ENCODE measurements at places on chromosomes 5 and 9. TPM values are rescaled to one million over a fixed set of nuclear protein-coding genes. Genes with fewer than 3 reads are reported as not detected.
A peak's percentile ranks its signal among the peaks of the same experiment; 100 is the strongest.

DNA sequence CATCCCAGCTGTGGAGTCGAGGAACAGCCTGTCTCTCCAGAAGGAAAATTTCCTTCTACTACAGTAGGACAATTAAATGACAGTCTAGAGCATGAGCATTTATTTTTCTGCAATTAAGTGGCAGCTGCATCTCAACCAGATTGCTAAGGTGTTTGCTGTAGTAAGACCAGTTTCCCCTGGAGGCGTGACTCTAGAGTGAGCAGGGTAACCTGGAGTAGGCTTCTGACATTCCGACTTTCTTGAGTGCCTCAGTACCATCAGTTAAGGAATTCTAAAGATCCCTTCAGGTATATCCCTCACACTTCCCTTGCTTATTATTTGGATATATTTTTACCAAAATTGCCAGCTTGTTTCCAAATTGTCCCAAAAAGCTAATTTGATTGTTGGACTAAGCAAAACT, 59.2 kb upstream of the IRX2 start:
- no peaks in the 10 kb centered on the region for H3K36me3 ChIP-seq
- no peaks in the 10 kb centered on the region for H3K4me1 ChIP-seq
- no peak overlapping the region for H3K27ac ChIP-seq
- DNase-seq = no peak
- H3K27me3 ChIP-seq = no peaks in the 10 kb centered on the region

DNA sequence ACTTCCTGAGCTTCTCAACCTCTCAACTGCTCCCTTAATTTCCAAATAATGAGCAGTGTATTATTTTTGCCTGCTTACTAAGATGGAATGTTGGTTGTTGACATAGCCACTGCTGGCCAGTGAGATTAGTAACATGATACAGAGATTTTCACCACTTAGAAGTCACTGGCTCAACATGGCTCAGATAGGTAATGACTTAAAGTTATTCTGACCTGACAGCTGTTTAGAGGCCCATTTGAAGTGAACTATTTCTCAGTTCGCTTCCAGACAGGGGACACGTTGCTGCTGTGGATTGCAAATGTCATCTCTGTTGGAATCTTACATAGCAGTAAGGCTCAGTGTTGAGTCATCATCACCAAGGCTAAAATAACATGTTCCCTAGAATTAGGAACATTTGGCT, 490.2 kb downstream of the TLE4 start:
- peaks cover 20% of the 10 kb centered on the region for H3K4me1 ChIP-seq
- H3K4me3 ChIP-seq = no peak overlapping the region
- H3K27me3 ChIP-seq = no peaks in the 10 kb centered on the region
- no peaks in the 10 kb centered on the region for H3K36me3 ChIP-seq
- no peak for DNase-seq
- peak overlapping the region; percentile 94 for H3K27ac ChIP-seq

Gene TNFSF15
- not detected for total RNA-seq

GRCh38 chr9:130824643-130825350, 10.3 kb upstream of the ABL1 start:
- H3K36me3 ChIP-seq = no peaks in the 10 kb centered on the region
- peaks cover 36% of the 10 kb centered on the region for H3K4me1 ChIP-seq
- H3K27me3 ChIP-seq = no peaks in the 10 kb centered on the region
- no peak for DNase-seq

GRCh38 chr5:177095088-177095669, 8.5 kb downstream of the FGFR4 start:
- H3K4me3 ChIP-seq = no peak overlapping the region
- H3K27me3 ChIP-seq = no peaks in the 10 kb centered on the region
- peaks cover 5% of the 10 kb centered on the region for H3K4me1 ChIP-seq
- H3K36me3 ChIP-seq = no peaks in the 10 kb centered on the region
- DNase-seq = no peak

All from psoas muscle (tissue), 8 donors.